Left colon (tissue), 2 donors: ENCODE measurements at places on chromosomes 2 and 18.

DNA sequence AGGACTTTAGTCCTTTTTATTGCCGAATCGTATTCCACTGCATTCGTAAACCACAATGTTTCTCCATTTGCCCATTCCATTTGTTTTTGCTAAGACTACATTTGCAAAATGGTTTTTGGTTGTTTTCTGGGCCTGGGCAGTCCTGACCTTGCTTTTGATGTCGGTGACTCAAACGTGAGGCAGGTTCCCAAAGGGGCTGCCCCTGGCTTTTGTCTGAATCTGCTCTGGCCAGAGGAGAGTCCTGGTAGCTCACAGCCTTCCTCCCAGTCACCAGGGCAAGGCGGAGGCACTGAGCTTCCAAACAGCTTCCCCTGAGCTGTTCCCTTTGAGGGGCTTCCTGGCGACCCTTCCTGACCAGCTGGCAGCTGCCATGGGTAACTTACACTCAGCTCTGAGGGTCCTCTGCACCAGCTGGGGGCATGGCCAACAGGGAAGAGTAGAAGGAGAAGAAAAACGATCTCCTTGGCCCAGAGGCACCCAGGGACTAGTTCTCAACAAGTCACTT lies 47.8 kb downstream of the EDAR start:
- no peak for DNase-seq

- DNase-seq, result peak; percentile 54
These were observed 27.5 kb downstream of the SIX2 start for GRCh38 chr2:44981714-44982108.

GRCh38 chr2:35794796-35795450 lies 560.7 kb upstream of the CRIM1 start:
- no peak for DNase-seq

- DNase-seq, result no peak
These were observed 19.7 kb downstream of the OSBPL6 start for GRCh38 chr2:178213991-178214390.
